ENCODE measurements at places on chromosomes 12 and 14.

GRCh38 chr12:75863533-75863932, 168.0 kb downstream of the PHLDA1 start:
- no peak for DNase-seq

DNA sequence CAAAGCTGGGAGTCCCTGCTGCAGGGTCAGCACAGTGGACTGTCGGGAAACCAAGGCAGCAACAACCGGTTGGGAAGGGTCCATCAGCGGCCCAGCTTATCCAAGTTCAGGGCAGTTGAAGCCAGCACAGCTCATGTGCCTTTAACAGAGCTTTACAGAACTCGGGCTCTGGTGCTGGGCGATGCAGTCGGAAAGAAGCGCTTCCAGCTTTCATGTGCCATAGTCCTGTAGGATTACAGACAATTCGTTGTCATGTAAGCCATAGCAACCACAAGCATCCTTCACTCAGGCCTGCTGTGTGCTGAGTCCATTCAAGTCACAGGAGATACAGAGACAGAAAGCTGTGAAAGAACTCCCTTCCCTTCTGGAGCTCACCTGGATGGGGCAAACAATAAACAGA, 3.5 kb upstream of the FAM181A start:
- no peak for DNase-seq

DNA sequence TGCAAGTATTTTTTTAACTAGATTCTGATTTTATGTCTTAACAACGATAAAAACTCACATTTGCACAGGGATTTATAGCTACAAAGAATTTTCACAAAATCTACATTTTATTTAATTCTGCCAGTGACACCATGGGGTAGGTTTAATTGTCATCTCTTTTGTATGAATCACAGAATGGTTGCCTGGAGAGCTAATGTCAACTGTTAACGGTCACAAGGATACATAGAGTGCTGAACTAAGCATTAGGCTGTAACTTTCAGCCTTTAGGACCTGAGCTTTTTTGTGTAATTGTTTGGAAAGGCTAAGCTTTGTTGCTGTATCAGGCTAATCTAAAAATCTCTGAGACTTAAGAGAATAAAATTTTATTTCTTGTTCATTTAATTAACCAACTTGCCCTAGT, 465.3 kb upstream of the TBX3 start:
- DNase-seq = no peak

DNA sequence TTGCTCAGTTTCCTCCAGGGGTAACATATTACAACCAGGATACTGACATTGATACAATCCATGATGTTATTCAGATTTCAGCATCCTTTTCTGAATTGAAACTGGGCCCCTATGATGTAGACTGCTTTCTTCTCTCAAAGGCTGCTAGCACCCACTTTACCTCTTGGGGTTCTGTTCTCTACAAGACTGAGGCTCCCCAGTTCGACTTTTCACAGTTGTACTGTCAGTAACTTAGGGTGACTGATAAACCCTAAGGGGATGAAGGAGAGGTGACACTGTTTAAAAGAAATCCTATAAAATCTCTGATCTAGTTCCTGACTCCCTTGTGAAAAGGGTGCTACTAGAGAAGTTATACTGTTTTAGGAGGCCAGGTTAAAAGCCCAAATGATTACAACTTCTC, 818 bp downstream of the VPS33A start:
- DNase-seq = no peak

DNA sequence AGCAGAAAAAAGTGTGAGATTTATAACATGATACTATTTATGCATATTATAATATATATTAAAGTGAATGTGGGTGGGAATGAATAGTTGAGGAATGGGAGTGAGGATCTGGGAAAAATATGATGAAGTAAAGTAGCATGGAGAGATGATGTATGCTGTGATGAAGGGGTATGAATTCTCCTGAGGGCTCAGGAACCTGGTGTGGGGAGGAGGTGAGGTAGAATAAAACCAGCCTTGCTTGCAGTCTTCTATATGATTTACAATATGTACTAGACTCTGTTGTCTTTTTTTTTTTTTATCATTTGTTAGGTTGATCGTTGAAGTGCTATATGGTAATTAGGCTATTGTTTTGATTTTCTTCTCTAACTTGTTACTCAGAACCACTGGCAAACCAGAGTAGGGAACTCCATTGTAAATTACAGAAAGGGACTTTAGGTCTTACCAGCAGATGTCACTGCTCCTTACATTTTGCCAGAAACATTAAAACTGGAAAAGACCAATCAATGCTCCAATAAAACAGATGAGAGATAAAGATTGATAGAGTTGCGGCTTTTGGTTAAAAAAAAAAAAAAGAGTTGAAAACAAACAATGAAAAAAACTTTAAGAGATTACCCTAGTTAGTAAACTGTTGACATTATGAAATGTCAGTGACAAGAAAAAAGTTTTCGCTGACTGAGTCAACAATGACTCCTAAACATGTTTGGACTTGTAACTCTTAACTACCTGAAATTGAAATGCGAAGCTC, 39.9 kb downstream of the ATL1 start:
- DNase-seq = peak; percentile 22

GRCh38 chr14:92728759-92729364, 19.6 kb downstream of the LGMN start:
- DNase-seq = no peak

DNA sequence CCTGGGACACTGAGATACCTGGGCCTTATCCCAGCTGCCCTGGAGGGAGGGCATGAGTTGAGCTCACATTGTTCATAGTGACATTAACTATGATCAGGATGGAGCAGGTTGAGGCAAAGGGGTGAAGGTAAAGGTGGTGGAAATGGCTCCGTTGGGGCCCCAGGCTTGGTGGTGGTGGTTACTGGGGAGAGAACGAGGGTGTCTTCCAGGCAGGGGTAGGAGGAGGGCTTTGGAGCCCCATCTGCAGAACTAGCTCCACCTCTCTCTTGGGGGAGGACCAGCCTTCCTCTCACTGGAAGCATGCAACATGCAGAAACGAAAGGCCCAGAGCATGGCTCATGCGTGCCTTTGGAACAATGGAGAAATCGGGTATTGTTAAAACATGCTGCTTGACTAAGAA, 217.0 kb downstream of the SLC41A2 start:
- no peak for DNase-seq

GRCh38 chr12:123996581-123996980, 23.6 kb downstream of the ZNF664 start:
- DNase-seq = no peak

DNA sequence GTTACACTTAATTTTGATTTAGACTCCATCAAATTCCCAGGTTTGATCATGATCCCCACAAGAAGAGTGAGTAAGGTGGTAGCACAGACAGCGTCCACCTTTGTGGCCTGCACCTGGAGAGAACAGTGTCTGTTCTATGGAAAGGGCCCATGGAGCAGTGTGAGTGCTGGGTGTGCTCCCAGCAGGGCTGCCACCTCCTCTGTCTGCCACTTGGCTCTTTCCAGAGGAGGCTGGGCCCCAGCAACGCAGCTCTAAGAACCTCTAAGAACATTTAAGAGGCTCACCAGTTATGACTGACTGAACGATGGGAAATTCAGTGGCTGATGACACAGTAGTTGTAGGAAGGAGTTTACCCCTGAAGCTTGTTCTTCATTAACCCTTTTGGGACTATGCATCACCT, 17.3 kb downstream of the VDR start:
- DNase-seq = no peak

DNA sequence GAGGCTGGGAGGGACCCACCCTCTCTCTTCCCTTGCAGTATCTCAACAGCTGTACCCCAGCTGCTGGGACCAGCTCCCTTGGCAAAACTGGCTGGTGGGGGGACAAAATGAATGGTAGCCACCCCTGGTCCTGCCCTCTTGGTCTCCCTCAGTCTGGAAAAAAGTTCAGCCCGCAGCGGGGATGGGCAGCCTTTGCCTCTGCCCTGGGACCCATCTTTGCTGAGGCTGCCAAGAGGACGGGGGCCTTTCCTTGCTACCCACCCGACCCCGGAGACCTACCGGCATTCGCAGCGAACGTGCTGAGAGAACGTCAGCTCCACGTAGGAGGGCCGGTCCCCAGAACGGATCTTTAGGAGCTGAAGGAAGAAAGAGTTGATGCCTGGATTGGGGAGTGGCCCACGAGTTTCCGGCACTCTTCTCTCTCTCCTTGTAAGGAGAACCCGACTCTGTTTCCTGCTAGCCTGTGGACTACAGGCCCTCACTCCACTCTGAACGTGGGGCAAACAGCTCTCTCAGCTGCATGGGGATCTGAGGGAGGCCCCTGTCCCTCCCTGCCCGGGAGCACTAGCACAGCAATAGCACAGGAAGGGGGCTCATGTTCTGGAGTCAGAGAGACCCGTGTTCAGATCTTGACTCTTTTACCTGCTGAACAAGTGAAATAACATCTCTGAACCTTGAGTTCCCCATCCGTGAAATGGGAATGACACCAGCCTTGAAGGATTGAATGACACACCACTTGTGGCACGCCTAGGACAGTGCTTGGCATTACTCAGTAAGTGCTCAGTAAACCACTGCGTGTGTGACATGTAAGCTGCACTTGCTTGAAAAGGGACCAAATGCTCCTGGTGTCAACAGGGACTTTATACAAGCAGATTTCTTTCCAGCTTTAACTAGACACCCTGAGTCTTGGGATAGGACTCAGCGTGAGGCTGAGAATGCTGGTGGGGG, 6.9 kb downstream of the PGF start:
- no peak for DNase-seq

DNA sequence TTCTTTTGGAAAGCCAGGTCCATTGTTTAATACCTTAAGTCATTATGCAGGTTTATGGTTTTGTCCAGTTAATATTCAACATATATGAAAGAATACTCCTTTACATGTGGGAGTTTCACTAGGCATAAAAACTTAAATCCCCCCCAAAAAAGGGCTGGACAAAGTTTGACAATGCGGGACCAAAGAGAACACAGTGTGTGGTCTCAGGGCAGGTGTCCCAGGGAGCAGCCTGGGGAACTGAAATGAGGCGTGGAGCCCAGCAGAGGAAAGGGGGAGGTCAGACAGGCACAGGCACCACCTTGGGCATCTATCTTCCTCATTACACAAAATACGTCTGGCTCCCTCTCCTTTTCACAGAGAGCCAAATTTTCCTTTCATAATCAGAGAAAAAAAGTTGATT, 22.5 kb downstream of the PKP2 start:
- DNase-seq = no peak

DNA sequence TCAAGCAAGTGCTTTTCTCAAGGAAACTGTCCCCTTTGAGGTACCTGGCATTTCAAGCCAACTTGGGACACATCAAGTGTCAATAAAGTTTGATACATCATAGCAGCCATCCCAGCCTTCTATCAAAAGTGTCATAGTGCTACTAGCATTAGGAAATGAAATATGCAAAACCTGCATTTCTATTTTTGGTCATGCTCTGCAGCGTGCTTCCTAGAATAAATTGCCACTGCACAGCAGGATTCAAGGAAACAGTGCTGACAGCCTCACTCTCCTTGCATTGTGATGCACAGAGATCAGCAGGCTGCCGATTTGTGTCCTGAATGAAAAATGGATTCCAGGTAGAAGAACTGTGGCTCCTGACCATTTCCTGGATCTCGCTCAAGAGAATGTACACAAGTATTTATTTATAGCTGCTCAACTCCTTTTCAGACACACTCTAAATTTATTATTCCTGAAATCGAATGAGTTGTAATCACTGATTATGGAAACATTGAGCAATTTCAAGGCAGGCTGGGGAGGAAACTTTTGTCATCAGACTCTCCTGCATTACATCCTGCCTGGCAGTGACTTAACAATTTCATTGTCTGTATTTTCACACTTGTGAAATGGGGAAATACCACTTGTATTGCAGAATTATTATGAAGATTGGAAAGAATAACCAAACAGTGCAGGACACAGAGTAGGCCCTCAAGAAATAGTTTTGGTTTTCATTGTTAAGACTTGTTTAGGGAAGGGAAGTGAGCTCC, 120.9 kb downstream of the SLC38A6 start:
- no peak for DNase-seq

- peak; percentile 77 for DNase-seq
Observed at GRCh38 chr12:50788561-50788960, 24.7 kb downstream of the ATF1 start.

GRCh38 chr12:96061864-96062453, 26.6 kb upstream of the LTA4H start:
- DNase-seq = peak; percentile 62

DNA sequence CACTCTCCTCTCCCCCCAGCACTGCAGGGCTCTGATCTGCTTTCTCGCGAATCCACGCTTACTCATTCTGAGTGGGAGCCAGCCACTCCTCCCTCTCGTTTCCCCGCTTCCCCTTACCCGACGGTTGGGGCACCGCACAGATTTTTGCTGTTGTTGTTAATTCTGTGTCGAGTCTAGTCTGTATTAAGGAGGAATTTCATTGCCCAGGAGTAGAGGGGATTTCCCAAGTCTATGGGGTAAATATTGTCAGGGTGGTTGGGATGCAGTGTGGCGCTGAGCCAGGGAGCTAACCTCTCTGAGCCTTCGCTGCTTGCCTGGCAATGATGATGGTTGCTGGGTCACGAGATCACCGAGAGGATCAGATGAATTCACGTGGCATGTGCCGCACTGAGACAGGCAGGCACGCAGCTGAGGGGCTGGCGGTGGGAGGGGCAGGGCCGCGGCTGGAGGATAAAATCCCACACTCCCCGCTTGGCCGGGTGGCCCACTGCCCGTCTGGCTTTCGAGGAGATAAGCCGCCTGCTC, 18.5 kb downstream of the NCOR2 start:
- DNase-seq = no peak

DNA sequence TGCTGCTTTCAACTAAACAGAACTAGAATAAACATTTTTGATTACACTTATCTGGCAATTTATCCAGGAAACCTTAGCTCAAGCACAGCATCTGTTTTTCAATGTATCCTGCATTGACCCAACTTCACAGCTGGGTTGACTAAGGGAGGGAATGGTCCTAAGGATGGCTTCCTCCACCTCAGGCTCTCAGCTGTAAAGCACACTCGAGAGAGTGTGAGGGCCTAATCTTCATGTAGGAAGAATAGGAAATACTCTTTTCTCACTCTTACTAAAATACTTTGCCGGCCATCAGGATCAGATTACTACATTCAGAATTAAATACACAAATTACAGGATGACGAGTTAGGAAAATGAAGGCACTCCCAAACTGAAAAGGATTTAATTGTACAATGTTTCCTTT, 7.2 kb downstream of the SETD3 start:
- no peak for DNase-seq

GRCh38 chr12:128969480-128970055, 116.3 kb downstream of the GLT1D1 start:
- no peak for DNase-seq

- no peak for DNase-seq
Observed at GRCh38 chr14:99964979-99965378, 100.2 kb upstream of the EVL start.

GRCh38 chr14:98599082-98599481, 672.9 kb downstream of the BCL11B start:
- DNase-seq = no peak

- DNase-seq = no peak
Observed at GRCh38 chr12:61213646-61214045, 1046.6 kb upstream of the USP15 start.

GRCh38 chr12:88142610-88142991, 494 bp downstream of the TMTC3 start:
- DNase-seq = no peak

DNA sequence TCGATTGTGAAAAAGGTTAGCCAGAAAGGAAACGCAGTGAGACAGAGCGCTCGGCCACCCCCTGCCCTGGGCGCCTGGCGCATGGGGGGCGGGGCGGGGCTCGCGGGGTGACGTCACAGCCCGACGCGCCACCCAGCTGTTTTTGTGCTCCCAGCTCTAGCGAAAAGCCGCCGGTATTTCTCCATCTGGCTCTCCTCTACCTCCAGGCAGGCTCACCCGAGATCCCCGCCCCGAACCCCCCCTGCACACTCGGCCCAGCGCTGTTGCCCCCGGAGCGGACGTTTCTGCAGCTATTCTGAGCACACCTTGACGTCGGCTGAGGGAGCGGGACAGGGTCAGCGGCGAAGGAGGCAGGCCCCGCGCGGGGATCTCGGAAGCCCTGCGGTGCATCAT, at the start of gene GABARAPL1:
Gene GABARAPL1, plus strand, starts transcription at position 139 of the 393 bp plus-strand sequence. Its CDS starts 253 bp downstream, at position 392.
- peak; percentile 43 for DNase-seq
